Activated T-cell treated with anti-CD3 and anti-CD28 coated beads, Interleukin-2, amount 50 U/mL, for 4 hours (primary cell): ENCODE measurements at places on chromosomes 7 and 10. TPM values are rescaled to one million over a fixed set of nuclear protein-coding genes. Genes with fewer than 3 reads are reported as not detected.

The CUZD1 gene
- 1.1 TPM for total RNA-seq

The NRP1 gene
- total RNA-seq = 4.5 TPM

The MPP7 gene
- 3.2 TPM for total RNA-seq

The CCL24 gene
- total RNA-seq = not detected

The IFIT1B gene
- total RNA-seq = not detected

The OR6B1 gene
- not detected for total RNA-seq
